ENCODE measurements at places on chromosomes 7 and 10.
A peak's percentile ranks its signal among the peaks of the same experiment; 100 is the strongest.

DNA sequence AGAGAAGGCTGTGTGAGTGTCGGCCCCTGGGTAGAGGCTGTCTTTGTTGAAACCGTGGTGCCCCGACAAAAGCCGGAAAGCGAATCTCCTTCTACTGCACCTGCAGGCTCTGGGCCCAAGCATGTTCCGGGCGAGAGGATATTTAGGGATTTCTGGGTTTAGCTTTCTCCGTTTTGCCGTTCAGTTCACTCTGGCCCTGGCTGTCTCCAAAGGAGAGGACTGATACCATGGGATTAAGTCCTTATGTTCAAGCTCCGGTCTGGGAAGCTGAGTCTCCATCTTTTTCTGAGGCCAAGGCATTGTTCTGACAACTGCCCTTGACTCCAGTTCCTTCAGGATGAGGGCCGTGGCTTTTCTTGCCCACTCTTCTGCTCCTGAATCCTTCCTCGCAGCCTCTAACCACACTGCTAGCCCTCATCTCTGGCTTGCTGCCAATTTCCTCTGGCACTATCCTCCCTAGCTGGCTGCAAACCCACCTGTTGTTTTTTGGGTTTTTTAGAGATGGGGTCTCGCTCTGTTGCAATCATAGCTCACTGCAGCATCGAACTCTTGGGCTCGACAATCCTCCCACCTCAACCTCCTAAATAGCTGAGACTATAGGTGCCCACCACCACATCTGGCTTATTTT, 206.8 kb downstream of the SKIDA1 start:
- DNase-seq: no peak

GRCh38 chr10:33145451-33146188, 187.6 kb upstream of the ITGB1 start:
- no peak for DNase-seq

DNA sequence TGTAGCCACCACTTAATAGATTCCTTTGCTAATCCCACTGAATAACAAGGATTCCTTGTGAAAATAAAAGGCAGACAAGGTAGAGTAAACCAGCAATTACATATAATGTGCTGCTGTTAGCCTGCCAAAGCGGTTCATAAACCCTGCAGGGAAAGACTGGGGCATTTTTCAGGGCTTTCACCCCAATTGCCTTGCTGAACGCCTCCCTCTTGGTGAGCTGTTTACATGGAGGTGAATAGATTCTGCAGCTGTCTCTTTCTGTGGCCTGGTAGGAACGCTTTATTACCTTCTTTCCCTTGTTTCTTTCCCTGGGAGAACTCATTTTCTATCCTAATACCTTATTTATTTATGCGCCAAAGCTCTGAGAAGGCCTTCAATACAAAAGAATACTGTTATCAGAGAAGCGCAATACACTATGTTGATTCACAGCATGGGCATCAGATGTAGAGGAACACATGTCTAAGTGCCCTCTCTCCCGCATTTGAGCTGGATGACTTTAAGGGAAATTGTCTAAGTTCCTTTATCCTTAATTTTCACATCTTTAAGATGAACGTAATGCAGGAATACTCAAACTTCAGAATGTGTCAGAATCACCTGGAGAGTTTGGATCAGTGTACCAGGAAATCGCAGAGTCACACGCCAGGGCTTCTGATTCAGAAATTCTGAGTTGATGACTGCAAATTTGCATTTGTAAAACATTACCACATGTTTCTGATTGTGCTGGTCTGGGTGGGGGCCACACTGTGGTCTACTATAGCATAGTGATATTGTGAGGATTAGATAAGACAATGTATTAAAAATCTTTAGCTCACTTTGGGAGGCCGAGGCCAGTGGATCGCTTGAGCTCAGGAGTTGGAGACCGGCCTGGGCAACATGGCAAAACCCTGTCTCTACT, 1203.8 kb downstream of the SORCS3 start:
- no peak for DNase-seq

DNA sequence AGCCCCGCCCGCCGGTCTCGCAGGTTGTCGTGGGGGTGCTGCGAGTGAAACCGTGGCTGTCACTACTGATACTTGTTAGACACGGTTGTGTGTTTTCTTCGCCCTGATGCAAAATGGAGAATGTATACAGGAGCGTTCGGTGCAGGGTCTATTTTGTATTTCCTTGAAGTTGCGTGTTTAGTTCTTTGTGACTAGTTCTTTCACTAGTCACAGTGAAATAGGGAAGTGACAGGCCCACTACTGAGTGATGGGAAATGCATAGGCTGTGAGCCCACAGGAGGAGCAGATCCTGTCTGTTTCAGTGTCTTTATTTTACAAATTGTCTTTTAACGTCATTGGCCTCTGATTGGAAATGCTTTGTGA, 675 bp downstream of the ABRAXAS2 start:
- peak; percentile 14 for DNase-seq

DNA sequence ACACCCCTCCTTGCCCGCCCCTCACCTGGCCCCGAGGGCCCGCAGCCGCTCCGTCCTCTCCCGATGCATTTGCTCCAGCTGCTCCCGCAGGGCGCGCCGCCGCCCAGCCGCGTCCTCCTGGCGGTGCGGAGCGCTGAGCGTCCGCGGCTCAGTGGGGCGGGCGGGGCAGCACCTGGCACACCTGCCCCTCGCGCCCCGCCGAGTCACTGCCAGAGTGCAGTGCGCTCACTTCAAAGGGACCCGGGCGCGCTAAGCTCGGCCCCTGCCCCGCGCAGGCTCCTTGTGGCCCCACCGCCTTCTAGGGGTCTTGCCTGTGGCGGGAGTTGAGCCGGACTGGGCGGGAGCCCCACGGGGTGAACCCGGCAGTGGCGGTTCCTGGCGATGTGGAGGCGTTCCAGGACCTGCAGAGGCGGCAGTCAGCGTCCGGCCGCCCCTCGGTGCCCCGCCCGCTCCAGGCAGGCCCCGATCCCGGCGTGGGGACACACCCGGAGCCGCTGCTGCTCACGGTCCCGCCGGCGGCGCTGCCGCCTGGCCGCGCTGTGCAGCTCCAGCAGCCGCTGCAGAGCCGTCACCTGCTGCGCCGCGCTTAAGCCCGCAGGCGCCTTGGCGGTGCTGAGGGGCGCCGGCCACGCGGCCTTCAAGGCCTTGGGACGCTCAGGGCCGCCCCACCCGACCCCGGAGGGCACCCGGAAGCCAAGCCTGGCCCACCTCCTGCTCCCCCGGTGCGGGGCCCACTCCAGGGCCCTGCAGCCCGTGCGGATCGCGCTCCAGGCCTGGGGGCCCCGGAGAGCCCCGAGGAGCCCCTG, 6.7 kb downstream of the ATP6V1F start:
- peak; percentile 75 for DNase-seq

GRCh38 chr10:127216786-127217185, 20.4 kb upstream of the INSYN2A start:
- DNase-seq: no peak

DNA sequence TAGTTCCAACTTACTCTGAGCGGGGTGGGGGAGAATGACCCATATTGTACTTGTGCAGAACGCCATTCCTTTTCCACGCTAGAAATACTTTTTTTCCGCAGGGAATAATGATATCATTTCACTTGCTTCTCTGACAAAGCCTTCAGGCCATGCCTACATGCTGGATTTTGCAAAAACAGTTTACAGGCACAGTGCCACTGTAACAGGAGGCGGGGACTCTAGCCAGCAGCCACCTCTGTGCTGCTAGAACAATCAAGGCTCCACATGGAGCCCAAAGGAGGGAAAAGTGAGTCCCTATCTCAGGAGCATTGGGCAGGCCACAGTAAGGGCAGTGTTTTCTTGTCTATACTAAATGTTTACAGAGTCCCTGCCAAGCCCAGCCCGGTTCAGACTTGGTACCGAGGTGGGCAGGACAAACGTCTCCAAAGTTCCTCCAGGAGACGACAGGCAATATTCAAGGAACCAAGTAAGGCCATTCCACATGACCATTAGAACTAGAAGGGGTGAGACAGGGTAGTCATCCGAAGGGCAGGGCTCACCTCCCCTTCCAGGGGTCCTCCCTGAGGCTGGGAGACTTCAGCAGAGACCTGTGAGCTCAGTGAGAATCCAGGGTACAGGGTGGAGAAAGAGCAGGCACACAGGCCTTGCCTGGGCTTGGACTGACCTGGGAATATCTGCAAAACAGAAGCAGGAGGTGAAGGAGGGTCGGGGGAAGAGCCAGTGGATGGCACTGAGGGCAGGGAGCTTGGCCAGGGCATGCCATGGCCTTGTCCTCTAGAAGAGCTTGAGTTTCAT, 90.9 kb upstream of the NPS start:
- DNase-seq: no peak

GRCh38 chr7:75817116-75817515, 3.5 kb upstream of the CCL24 start:
- DNase-seq: no peak

DNA sequence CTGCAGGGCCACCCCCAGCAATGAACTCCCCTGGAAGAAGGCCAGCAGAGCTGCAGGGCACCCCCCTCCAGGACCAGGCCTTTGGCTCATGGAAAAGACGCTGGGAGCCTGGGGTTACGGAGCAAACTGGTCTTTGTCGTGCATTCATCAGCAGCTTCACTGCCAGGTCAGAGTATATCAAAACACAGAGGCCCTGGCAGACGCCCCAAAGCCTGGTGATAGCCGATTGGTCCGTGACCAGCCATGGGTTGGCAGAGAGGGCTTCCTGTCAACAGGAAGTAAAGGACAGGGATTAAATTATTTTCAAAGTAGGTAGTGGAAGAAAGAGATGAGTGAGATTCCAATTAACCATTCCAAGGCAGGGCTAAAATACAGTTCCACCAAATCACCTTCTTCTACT, 9.0 kb downstream of the PRKAG2 start:
- DNase-seq: no peak

GRCh38 chr10:102644646-102645387, 538 bp downstream of the TRIM8 start:
- peak; percentile 92 for DNase-seq

DNA sequence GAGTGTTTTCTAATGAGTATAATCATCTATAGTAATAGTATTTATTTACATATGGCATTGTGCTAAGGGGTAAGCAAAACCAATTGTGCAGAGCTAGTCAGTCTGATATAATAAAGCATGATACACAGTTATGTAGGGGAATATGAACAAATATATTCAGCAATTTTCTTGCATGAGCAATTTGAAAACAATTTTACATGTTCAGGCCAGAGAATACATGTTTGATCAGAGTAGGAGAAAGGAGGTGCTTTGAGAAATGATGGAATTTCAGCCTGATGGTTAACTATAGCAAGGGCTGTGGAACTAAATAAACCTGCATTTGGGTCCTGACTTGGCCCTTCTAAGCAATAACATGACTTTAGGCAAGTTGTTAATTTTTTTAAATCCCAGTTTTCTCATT, 214.5 kb downstream of the TWIST1 start:
- DNase-seq: no peak

- no peak for DNase-seq
These were observed 121.6 kb upstream of the TBX20 start for GRCh38 chr7:35375516-35375915.

- DNase-seq: no peak
These were observed 10.1 kb downstream of the AQP1 start for GRCh38 chr7:30921540-30922401.

DNA sequence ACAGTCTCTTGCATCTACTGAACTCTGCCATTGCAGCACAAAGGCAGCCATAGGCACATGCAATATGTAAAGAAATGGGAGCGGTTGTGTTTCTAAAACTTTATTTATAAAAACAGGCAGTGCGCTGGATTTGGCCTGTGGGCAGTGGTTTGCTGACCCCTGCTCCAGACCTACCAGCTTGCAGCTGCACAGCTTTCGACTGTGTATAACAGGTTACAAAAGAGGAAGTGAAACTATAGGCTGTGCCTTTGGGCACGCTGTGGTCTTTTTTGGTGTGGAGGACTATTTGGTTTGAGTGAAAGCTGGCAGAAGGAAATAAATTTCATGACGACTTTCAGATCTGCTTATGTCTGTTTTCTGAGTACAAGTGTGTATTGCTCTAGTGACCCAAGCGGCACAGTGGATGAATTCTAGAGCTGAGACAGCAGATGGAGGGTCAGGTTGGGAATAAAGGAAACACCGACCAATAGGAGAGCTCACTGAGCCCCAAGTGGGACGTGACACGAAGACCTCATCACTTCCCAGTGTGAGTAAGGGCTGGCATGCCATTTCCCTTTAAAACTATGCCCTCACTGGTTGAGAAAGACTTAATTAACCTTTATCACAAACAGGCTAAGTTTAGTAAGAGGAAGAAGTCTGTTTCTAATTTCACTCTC, 152.7 kb downstream of the ANK3 start:
- no peak for DNase-seq

GRCh38 chr7:77202481-77202976, 2.9 kb upstream of the FGL2 start:
- DNase-seq: peak; percentile 58

DNA sequence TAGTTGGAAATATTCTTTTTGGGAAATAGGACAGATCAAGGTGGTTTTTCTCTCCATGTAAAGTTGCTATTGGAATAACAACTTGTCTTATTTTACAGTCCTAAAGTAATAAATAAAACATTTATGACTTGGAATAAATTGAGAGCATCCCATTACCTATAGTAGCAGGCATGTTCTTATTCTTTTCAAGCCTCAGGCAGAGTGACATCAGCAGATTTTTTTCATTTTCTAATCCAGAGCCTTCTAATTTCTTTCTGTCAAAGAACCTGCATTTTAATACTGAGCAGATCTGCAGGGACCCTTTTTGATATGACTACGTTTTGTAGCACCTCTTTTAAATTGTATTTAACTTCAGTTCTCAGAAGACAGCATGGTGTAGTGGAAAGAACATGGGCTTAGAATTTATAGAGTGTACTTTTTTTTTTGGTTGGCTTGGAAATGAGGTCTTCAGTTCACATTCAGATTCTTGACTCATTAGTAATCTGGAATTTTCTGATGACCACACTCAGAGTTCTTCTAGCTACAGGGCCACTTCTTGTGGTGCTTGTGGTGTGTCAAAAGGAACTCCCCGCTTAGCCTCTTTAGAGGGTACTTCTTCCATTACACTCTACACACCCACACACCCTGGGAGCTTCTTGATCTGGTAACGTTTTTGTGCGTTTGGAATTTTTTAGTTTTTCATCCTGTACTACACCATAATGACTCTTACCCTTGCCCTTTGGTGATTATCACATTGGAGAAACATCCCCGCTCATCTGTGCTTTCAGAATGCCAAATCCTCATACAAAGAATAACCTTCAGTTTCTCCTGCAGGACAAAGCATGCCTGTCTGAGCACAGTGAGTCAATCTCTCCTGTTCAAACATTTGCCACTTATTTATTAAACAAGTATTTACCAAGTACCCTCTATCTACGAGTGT, 34.6 kb downstream of the AGK start:
- DNase-seq: no peak

DNA sequence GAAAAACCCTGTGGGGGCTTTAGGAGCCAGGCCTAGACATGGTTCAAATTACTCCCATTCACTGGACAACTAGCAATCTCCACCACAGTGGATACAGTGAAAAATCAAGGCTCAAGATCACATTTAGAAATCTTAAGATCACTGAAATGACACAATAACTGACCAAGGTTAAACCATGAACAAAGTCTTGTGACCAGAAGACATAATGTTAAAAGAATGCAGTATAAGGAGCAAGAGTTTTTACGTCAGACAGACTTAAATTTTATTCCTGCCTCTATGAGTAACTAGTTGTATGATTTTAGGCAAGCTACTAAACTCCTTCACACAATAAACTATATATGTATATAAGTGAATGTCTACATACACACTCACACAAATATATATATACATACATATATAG, 68.5 kb downstream of the MICU1 start:
- peak; percentile 12 for DNase-seq

All from small intestine (tissue), 16 donors.